ENCODE measurements at places on chromosomes 6 and 20.

DNA sequence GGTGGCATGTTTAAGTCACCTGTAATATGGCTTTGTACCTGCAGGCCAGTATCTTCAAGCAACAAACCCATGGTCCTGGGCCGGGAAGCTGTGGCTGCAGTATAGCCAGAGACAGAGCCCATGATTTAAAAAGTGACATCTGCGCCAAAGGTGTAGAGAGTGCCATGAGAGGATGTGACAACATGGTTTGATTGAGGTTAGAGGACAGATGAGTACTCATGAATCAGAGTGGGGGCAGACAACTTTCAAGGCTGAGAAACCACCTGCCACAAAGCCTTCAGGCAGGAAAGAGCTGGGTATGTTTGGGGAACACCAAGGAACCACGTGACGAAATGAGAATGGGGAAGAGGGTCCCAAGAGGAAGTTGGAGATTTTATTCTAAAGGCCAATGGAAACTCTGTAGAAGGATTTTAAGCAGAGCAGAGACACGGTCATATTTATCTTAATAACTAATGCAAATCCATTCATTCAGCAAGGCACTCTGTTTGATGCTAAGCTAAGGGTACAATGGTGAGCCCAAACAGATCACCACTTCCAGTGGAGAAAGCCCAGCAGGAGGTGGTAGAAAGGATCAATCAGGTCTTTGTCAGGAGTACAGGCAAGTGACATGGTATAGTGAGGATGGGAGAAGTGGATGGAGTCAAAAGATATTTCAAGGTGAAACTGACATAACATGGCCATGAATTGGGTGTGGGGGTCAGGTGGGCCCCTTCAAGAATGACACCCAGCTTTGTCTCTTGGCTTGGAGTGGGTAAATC lies 3.4 kb upstream of the MICAL1 start:
- no peak for DNase-seq

DNA sequence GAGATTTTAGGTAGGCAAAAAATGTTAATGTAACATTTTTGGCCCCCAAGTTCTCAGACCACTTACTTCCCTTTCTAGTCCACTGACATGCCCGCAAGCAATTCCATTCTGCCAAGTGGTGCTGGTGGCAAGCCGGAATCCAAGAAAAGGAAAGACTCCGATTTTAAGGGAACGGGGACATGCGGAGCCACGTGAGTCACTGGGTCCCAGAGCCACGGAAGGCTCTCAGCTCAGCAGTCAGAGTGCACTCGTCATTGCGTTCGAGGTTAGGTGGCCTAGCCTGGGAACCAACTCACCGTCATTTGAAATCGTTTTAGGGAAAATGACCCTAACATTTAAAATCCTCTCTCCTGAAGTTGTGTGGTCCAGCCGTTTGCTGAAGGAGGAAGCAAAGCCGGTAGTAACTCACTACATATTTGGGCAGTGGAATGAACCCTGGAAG lies 711 bp upstream of the SIRT5 start:
- DNase-seq, result no peak

- no peak for DNase-seq
Measured at GRCh38 chr6:142373268-142374090, 71.7 kb downstream of the ADGRG6 start.

- no peak for DNase-seq
Measured at GRCh38 chr20:22834651-22835256, 200.4 kb upstream of the SSTR4 start.

DNA sequence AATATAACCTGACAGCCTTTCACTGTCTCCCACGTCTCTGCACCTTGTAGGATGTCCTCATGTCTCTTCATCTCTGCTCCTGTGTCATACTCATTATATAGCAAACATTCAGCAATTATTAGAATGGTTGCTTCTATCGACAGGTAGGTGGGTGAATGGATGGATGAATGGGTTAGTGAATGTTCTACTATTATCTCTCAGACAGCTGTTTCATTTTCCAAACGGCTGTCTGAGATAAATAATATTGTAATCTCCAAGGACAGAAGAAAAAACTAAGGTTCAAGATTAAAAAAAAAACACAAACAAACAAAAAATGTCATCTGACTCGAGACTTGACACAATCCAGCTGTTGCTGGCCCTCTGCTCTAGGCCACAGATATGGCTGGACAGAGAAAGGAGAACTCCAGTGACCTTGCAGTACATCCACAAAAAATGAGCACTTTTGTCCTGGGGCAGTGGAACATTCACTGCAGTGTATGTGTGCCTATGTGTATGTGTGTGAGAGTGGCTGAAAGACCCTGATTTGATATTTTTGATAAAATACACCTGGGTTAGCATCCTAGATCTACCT lies 2.1 kb downstream of the HNF4A start:
- DNase-seq, result no peak

DNA sequence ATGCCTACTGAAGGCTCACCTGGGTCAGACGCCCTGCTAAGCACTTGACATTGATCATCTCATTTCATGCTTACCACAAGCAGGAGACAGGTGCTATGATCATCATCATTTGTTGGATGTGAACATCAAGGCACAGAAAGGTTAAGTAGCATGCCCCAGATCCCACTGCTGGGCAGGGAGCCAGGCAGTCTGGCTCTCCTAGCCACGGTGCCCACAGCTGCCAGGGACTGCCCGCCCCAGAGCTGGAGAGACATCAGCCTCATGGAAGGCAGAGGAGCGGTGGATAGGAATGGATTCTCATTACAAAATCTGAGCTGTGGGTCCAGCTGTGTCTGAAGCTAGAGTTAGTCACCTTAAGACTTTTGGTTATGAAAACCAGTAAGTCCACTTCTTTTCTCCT lies 3.6 kb downstream of the SULF2 start:
- DNase-seq, result no peak

DNA sequence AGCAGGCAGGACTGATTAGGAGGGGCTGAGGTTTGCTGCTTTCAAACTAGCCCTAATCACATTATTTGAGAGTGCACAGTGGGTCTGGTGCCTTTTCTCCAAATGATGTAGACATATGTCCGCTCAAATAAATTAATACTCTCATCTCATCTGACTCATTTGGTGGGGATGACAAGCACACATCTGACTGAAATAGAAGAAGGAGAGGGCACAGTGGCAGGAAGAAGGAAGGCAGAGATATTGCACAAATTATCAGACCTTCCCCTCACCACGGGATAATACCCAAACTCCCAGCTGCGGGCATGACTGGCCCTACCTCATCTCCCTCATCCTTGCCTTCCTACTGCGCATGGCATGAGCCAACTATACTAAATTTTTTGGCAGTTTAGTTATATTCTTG lies 33.9 kb upstream of the TNFRSF21 start:
- no peak for DNase-seq

DNA sequence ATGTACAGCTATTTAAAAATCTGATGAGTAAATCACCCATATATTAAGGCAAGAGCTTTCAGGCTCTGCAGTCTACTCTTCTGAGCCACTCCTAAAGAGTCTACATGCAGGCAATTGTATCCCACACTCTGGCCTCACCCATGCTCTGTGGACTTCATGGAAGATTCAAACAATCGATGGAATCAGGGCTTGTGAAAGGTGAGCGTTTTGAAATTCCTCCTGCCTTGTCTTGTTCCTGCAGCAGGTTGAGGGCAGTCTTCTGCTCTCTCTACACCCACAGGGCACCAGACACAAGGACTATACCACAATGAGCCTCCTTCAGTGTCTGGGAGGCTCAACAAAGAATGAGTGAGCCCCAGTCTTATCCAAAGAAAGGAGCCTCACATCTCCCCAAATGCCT lies 51.1 kb downstream of the TBC1D7 start:
- DNase-seq, result no peak

DNA sequence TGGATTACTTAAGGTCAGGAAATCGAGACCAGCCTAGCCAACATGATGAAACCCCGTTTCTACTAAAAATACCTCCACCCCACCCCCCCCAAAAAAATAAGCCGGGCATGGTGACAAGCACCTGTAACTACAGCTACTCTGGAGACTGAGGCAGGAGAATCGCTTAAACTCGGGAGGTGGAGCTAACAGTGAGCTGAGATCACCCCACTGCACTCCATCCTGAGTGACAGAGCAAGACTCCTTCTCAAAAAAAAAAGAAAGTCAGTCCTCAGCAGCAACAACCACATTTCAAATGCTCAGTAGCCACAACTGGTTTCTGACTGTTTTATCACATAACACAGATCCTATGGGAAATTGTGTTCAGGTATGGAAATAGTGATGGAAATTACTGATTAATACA lies 135.3 kb downstream of the HFE start:
- no peak for DNase-seq

DNA sequence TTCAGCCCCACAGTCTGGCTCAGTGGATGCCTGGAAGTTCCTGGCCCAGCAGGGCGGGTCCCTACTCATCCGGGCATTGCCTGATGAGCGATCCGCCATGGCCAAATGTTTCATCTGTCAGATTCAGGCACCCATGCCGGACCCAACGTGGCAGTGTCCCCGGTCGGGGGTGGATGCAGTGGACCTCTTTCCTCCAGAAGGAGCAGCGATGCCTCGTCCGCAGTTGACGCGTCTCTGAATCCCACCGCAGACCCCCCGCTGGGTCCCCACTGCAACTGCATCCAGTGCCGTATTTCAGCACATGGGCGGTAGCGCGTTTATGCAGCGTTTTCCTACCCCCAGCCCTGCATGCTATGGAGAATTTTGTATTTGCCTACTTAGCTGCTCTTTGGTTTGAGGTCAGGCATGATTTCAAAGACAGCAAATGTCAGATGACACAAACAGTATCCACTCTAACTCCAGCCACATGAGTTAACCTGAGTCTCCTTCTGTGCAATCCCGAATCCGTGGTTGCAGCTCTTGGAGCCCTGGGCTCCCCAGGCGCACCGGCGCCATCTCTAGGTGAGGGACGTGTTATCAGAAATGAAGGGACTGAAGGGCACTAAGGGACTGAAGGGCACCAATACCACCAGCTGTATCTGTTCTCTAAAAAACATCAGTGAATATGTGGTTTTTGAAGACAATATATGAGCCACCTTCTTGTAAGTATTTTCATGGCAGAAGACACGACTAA lies 72.6 kb upstream of the THBS2 start:
- no peak for DNase-seq

DNA sequence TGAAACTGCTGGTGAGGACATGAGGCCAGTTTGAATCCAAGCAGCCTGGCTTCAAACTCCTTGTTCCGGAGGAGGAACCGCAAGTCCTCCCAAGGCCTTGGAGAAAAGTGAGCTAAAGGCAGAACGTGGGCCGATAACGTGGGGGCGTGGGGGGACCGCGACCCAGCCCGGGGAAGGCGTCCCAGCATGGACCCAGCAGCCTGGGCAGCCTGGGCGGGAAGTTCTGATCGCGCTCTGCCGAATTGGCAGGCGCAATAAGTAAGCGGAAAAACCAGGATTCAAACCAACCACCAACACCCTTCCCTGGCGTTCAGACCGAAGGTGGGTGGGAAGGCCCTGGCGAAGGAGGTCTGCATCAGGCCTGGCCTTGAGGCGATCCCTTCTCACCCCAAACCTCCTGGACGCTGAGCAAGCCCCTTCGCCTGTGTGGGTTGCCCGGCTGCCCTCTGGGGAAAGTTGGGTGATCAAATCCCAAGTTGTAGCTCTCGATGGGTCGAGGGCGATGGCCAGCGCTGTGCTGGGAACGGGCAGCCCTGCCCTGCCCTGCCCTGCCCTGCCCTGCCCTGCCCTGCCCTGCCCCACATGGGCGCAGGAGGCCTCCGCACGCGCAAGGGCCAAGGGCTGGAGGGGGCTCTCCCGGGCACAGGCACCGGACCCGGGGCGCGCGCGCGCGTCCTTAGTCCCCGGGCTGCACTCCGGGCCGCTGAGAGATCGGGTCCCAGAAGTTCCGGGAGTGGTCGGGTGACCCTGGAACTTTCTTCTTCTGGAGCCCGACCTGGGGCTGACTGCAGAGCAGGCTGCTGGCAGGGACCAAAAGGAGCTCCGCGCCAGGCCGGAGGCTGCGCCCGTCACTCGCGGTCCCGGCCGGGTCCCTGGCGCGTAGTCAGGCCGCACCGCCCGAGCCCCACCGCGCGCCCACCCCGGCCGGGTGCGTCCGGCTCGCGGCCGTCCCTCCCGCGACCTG lies 637 bp upstream of the SLC22A3 start:
- DNase-seq, result no peak

- DNase-seq, result no peak
Measured at GRCh38 chr20:43183536-43184070, 6.1 kb downstream of the PTPRT start.

DNA sequence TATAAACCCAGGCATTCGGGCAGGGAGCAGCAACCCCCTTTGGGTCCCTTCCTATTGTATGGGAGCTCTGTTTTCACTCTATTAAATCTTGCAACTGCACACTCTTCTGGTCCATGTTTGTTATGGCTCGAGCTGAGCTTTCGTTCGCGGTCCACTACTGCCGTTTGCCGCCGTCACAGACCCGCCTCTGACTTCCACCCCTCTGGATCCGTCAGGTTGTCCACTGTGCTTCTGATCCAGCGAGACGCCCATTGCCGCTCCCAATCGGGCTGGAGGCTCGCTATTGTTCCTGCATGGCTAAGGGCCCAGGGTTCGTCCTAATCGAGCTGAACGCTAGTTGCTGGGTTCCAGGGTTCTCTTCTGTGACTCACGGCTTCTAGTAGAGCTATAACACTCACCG lies 111.3 kb downstream of the TMEM170B start:
- DNase-seq, result no peak

GRCh38 chr20:13105864-13106457 lies 97.2 kb downstream of the SPTLC3 start:
- DNase-seq, result no peak

DNA sequence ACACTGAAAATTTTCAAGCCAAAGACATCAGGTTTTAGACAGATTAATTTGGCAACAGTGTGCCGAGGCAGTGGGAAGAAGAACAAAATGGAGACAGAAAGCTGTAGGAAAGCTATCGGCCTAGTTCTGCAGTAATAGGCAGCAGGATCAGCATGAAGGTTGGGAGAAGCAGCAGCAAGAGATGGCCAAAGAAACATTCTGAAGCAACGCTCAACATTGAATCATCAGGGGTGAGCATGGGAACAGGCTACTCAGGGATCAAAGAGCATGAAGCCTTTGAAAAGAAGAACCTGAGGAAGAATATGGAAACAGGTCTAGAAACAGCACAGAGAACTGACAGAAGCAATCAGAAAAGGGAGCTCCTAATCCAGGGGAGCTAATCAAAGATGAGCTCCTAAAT lies 7.1 kb upstream of the DST start:
- DNase-seq, result no peak

All from right atrium auricular region (tissue), 2 donors.